Progenitor cell of endocrine pancreas (in vitro differentiated cells): ENCODE measurements at places on chromosomes 1 and 21. TPM values are rescaled to one million over a fixed set of nuclear protein-coding genes. Genes with fewer than 3 reads are reported as not detected.

GRCh38 chr1:10467078-10467477, 5.3 kb downstream of the DFFA start:
- DNase-seq, result no peak

- DNase-seq, result no peak
Measured at GRCh38 chr1:3795453-3796214, 664 bp downstream of the LRRC47 start.

DNA sequence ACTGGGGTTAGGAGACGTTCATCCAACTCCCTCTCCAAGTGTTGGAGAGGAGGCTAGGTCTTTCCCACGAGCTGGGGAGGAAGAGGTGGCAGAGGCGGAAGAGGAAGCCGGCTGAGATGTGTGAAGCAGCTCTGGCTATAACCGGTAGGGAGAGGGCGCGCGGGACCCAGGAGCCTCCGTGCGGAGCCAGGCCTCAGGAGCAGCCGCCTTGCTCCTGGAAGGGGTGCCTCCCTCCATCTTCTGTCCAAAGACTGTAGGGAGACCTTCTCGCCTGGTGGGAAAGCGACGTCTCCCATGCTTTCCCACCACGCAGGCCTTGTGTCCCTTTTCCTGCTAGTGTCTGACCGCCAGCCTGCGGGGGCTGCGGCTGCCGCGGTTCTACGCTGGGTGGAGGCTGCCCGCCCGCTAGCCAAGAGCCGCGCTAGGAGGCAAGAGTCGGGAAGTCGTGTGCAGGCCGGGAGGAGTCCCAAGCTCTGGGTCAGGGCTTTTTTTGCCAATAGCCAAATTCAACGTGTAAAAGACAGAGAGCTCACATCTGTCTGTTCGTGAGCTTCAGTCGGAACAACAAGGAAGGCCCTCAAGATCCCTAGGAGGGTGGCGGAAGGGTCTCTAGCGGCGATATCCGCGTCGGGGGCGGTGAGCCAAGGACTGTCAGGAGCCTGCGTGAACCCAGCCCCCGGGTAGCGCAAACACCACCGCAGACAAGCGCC, 8.4 kb upstream of the NBPF11 start:
- DNase-seq, result no peak

GRCh38 chr21:36965720-36966065, 776 bp downstream of the HLCS start:
- DNase-seq, result no peak

DNA sequence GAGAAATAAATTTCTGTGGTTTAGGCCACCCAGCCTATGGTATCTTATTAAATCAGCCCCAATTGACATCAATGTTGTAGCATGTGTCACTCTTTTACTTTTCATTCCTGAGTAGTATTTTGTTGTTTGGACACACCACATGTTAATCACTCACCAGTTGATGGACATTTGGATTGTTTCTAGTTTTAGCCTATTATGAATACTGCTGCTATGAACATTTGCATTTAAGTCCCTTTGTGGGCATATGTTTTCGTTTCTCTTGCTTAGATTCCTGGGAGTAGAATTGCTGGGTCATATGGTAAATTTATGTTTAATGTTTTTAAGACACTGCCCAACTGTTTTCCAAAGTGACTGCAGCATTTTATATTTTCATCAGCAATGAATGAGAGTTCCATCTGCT, 50.2 kb upstream of the NUF2 start:
- no peak for DNase-seq

GRCh38 chr1:55155522-55155921, 59.6 kb downstream of the USP24 start:
- no peak for DNase-seq

DNA sequence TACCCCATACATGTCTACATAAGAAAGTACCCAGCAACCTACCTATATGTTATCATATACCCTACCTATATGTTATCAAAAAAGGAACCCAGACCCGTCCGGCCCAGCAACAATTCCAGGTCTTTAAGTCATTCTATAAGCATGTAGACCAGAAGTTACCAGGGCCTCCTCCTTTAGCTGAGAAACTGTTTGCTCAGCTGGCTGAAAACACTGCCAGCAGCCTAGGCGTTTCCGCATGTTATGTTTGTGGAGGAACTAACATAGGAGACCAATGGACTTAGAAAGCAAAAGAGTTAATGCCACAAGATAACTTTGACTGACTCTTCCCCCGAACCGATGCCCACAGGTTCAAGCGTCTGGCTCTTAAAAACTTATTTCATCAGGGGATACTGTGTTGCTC, 7.1 kb upstream of the ZNF678 start:
- DNase-seq, result no peak

DNA sequence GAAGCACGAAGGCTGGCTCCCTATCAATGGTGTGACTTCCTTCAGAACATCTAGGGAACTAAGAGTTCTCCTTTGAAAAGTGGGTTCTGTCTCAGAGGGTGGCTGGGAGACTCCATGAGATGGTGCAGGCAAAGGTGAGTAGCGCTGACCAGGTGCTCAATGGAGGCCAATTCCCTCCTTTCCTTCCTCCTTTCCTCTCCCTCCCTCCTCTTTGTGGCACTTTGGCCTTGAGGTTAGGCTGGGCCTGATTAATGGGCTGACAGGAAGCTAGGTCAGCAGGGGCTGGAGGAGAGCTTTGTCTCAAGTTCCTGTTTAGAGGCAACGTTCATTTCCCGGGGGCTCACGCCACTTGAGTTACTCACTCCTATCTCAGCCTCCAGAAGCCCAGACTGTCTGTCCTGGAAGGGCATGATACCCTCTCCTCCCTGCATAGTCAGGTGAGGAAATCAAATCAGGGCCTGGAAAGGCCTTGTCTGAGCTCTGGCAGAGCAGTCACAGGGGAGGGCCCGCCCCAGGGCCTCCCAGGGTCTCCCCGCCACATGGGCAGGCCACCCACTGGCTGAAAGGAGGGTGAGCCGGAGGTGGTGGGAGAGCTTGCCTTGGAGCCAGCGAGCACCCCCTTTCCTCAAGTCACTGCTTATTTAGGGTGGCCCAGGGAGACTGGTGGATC, 58.4 kb upstream of the SSBP3 start:
- DNase-seq, result no peak

- DNase-seq, result no peak
Measured at GRCh38 chr21:26845759-26846035, 488 bp upstream of the ADAMTS1 start.

DNA sequence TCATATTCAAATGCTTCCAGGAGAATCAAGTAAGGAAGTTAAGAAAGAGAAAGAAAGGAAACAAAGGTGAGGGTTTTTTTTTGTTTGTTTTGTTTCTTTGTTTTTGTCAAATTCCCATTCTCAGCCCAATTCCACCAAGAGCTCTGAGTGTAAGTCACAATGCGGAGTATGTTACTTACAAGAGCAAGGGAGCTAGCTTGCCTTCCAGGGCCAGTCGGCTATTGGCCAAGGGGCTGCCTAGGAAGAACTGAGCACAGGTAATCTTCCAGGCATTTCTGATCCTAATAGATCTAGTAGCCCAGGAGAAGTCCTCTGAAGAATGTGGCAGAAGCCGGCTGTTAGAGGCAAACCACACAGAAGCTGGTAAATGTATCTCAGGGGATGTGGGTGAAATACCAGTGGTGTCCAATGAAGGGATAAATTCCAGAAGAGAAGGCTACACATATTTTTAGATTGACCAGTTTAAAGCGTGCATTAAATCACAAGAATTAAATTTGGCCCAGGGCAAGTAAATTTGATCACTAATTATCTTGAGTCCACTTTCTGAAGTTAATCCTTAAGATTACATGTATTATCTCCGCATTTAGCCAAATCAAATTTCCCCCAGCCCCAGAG, 239.6 kb upstream of the ADAMTS5 start:
- DNase-seq, result no peak

DNA sequence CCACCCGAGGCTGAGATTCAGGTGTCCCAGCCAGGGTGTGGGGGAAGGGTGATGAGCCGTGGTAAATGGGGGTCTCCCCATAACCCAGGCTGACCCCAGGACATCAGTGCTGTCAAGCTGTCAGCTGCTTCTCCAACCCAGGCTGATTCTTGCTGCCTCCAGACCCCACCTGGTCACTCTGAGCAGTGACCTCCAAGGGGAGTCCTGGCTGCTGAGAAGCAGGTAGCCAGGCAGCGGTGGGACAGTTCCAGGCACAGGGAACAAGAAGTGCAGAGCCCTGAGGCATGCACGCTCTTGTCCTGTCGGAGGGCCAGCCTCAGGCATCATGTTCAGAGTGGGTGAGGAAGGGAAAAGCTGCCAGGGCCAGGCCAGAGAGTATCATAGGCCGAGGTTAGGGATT, 1.1 kb downstream of the ESPN start:
- DNase-seq, result no peak

DNA sequence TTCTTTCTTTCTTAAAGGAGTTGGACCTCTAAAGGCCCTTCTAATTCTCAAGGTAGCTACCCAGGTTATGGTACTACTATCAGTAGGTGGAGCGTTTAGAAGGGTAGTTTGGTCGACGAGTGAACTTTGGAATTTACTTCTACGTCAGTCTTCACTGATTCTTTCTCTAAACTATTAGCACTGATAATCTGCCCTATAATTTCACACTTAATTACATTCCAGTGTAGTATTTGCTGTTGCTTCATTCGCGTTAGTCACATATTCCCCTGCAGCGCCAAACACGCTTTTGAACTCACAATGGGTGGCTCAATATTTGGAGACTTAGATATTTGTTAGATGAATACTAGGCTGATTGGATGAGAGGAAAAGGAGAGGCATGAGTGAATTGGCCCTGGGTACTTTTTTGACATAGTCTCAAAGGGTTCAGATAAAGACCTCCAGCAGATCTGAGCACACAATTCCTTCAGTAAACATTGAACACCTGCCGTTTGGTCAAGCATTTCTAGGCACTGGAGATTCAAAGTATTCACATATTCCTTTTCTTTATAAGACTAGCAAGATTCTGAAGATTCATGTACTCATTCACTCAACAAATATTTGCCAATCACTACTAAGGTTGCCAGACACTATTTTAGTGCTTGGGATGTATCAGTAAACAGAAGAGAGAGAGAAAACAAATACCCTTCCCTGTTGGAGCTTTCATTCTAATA, 929 bp upstream of the FOXJ3 start:
- DNase-seq, result no peak

GRCh38 chr1:41414716-41415306, 53.6 kb downstream of the FOXO6 start:
- DNase-seq, result no peak

The GLIS1 gene
- not detected in 2 replicates for total RNA-seq

The TMPRSS3 gene
- total RNA-seq, result 10.1 and 14.4 TPM in 2 replicates

The LRRC38 gene
- not detected in 2 replicates for total RNA-seq

The TPTE gene
- not detected in 2 replicates for total RNA-seq

The ZFP69B gene
- 10.5 and 11.1 TPM in 2 replicates for total RNA-seq
